CD4-positive, alpha-beta memory T cell (primary cell): ENCODE measurements at places on chromosomes 4 and X. TPM values are rescaled to one million over a fixed set of nuclear protein-coding genes. Genes with fewer than 3 reads are reported as not detected.

DNA sequence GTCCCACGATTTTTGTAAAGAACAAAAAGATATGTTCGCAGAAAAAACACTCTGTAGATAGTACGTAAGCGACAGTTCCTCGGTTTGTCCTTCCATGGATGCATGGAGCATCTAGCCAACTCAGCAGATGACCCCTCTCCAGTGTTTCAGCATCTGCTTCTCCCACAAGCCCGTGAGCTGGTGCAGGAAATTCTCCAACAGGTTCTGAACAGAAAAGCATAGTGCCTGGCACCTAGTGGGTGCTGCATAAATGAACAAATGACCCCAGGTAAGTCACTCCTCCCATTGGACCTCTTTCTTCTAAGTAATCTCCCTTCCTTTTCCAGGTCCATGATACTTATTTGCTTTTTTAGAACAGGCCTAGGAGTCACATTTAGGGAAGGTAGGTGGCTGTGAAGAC is 966 bp upstream of the KIAA0232 start:
- no peak overlapping the region for H3K4me3 ChIP-seq
- H3K4me1 ChIP-seq: peaks cover 46% of the 10 kb centered on the region
- no peaks in the 10 kb centered on the region for H3K36me3 ChIP-seq
- no peaks in the 10 kb centered on the region for H3K27me3 ChIP-seq
- H3K27ac ChIP-seq: peak overlapping the region; percentile 65

GRCh38 chrX:143378851-143379250 is 138.4 kb downstream of the SPANXN3 start:
- no peaks in the 10 kb centered on the region for H3K36me3 ChIP-seq
- H3K27ac ChIP-seq: no peak overlapping the region
- no peak overlapping the region for H3K4me3 ChIP-seq
- DNase-seq: no peak
- H3K27me3 ChIP-seq: no peaks in the 10 kb centered on the region
- no peaks in the 10 kb centered on the region for H3K4me1 ChIP-seq

SHROOM3 gene
- not detected for total RNA-seq

DNA sequence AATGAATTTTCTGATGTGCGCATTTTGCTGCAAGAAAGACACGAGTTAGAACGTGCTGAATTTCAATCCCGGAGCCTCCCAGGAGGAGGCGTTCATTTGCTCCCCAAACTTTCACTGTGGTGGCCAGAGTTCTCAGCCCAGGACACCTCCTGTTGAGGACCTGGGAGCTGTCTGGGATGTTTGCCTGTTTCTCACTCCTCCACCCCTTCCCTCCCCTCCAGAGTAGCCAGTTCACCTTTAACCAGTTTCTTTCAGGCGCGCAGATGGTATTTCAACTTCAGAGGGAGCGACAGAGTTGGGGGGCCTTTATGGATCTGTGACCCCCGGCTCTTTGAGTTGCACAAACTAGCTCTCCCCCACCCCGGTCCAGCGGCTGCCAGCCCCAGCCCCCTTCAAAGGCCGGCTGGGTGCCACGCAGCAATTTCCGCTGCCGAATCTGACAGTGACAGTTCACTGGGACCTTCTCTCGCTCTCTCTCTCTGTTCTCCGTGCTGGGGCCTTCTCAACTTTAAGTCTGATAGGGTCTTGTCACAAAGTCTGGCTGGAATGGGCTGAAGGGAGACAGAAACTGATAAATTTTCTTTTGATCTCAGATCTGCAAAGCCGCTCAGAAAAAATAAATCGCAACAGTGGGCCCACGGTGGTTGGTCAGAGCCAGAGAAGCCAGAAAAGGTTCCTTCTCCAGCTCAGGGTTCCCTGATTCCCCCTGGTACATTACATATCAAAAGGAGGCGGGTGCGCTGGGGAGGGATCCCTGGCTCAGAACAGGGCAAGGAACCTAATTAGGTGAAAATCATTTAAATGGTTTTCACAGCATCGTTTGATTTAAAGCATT is 100.0 kb upstream of the STX18 start:
- no peak overlapping the region for H3K4me3 ChIP-seq
- H3K27ac ChIP-seq: no peak overlapping the region

HAND2 gene
- total RNA-seq: not detected

SLC4A4 gene
- 1.3 TPM for total RNA-seq

DNA sequence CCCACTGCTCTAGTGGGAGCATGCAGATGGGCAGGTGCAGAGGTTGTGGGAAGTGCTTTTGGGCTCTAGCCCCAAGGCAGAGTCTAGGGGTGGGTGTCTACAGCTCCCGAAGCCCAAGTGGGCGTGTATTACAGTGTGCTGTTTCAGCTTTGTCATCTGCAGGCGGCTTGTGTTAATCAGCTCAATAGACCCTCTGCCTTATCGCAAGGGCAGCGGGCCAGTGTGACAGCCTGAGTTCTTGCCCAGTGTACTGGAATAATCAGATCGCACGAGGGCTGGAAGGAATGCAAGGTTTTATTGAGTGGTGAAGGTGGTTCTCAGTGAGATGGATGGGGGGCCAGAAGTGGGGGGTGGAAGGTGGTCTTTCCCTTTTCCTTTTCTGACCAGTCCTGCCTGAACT is 529.4 kb upstream of the AMOT start:
- H3K36me3 ChIP-seq: no peaks in the 10 kb centered on the region
- no peaks in the 10 kb centered on the region for H3K27me3 ChIP-seq
- no peak for DNase-seq
- no peak overlapping the region for H3K4me3 ChIP-seq
- H3K4me1 ChIP-seq: no peaks in the 10 kb centered on the region
- no peak overlapping the region for H3K27ac ChIP-seq

- H3K27ac ChIP-seq: no peak overlapping the region
- no peaks in the 10 kb centered on the region for H3K27me3 ChIP-seq
- H3K36me3 ChIP-seq: no peaks in the 10 kb centered on the region
- H3K4me1 ChIP-seq: peaks cover 10% of the 10 kb centered on the region
- DNase-seq: no peak
- no peak overlapping the region for H3K4me3 ChIP-seq
Observed at GRCh38 chr4:74446193-74446868, 1.4 kb downstream of the AREG start.

HNRNPH2 gene
- 40.9 TPM for total RNA-seq

EFHC2 gene
- total RNA-seq: 0.94 TPM

DNA sequence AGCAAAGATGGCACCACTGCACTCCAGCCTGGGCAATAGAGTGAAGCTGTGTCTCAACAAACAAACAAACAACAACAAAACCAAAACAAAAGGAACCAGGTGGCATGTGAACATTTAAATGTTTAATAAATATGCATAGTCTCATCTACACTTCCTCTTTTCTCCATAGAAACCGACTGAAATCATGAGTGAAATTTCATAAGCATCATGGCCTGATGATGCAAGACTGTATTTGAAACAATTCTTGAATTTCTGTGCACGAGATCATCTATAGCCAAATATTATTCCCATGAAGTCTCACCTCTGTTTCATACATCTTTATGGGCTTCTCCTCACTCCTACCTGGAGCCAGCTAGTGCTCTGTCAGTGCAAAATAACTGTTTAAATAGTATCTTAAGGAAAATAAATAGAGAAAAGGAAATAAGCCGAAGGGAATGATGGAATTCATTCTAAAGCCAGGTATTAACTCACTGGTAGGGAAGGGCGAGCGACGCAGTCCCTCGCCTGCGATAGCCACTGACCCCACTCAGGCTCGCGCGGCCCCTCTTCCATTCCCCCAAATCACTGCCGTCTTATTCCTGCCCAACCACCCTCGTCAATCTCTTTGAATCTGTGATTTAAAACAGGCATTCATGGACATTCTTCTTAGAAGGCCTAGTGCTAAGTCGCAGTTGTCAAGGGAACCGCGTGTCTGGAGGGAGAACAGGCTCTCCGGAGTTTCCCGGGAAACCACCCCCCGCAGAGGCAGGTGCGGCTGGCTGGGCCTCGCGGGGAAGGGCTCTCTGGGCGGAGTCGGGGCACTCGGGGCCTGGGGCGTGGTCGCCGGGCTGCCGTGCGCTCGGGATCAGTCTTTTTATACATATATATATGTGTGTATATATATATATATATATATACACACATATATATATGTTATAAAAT is 52.4 kb upstream of the TRIM2 start:
- no peaks in the 10 kb centered on the region for H3K27me3 ChIP-seq
- H3K4me3 ChIP-seq: no peak overlapping the region
- peaks cover 30% of the 10 kb centered on the region for H3K4me1 ChIP-seq
- peak; percentile 20 for DNase-seq

SSR4 gene
- 224 TPM for total RNA-seq

QRFPR gene
- not detected for total RNA-seq

- H3K36me3 ChIP-seq: no peaks in the 10 kb centered on the region
- no peaks in the 10 kb centered on the region for H3K4me1 ChIP-seq
- no peak overlapping the region for H3K27ac ChIP-seq
- DNase-seq: no peak
Observed at GRCh38 chr4:45350438-45350837, 624.1 kb upstream of the GNPDA2 start.

- H3K27me3 ChIP-seq: no peaks in the 10 kb centered on the region
- DNase-seq: peak; percentile 75
- no peak overlapping the region for H3K4me3 ChIP-seq
- no peak overlapping the region for H3K27ac ChIP-seq
- H3K36me3 ChIP-seq: no peaks in the 10 kb centered on the region
Observed at GRCh38 chrX:21985332-21985777, 44.8 kb downstream of the SMS start.

- H3K36me3 ChIP-seq: no peaks in the 10 kb centered on the region
- H3K4me1 ChIP-seq: no peaks in the 10 kb centered on the region
- no peak for DNase-seq
Observed at GRCh38 chrX:43743100-43743822, 87.2 kb downstream of the MAOA start.

- H3K27me3 ChIP-seq: no peaks in the 10 kb centered on the region
- DNase-seq: no peak
- no peaks in the 10 kb centered on the region for H3K4me1 ChIP-seq
- H3K27ac ChIP-seq: no peak overlapping the region
Observed at GRCh38 chr4:76572224-76572623, 137.2 kb downstream of the SHROOM3 start.

RAB40A gene
- total RNA-seq: 0.11 TPM

GRCh38 chr4:130995988-130996387 is 1900.0 kb downstream of the C4orf33 start:
- no peaks in the 10 kb centered on the region for H3K27me3 ChIP-seq
- no peak for DNase-seq
- H3K4me3 ChIP-seq: no peak overlapping the region
- no peaks in the 10 kb centered on the region for H3K4me1 ChIP-seq
- H3K36me3 ChIP-seq: no peaks in the 10 kb centered on the region

CENPI gene
- 0.96 TPM for total RNA-seq

GRCh38 chrX:96776966-96777365 is 92.3 kb downstream of the DIAPH2 start:
- no peak for DNase-seq
- no peaks in the 10 kb centered on the region for H3K27me3 ChIP-seq
- no peak overlapping the region for H3K4me3 ChIP-seq
- no peaks in the 10 kb centered on the region for H3K4me1 ChIP-seq
- H3K36me3 ChIP-seq: no peaks in the 10 kb centered on the region
- no peak overlapping the region for H3K27ac ChIP-seq

DNA sequence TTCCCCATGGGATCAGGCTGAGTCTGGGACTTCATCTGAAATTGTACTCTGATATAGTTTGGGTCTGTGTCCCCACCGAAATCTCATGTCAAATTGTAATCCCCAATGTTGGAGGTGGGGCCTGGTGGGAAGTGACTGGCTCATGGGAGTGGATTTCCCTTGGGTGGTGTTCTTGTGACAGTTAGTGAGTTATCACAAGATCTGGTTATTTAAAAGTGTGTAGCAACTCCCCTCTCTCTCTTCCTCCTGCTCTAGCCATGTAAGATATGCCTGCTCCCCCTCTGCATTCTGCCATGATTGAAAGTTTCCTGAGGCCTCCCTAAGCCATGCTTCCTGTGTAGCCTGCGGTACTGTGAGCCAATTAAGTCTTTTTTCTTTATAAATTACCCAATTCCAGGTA is 61.0 kb downstream of the RASGEF1B start:
- H3K4me1 ChIP-seq: peaks cover 2% of the 10 kb centered on the region
- H3K4me3 ChIP-seq: no peak overlapping the region
- no peak overlapping the region for H3K27ac ChIP-seq
- H3K27me3 ChIP-seq: no peaks in the 10 kb centered on the region
- no peaks in the 10 kb centered on the region for H3K36me3 ChIP-seq
- DNase-seq: no peak

DNA sequence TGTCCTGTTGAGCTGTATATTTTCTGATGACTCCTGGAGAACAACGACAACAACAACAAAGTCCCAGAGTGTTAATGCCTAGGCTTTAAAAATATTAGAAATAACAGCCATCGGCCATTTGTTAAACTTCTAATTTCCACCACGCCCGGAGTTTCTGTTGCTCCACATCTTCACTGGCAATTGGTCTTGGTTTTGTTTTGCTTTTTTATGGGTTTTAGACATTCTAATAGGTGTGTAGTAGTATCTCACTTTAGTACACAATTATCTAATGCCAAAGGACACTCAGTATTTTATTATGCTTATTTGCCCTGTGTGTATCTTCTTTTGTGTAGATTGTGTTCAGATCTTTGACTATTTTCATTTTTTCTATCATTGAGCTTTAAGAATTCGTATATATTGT is 5.0 kb downstream of the MAGEA12 start:
- no peak overlapping the region for H3K27ac ChIP-seq
- no peaks in the 10 kb centered on the region for H3K36me3 ChIP-seq
- no peak for DNase-seq
- no peaks in the 10 kb centered on the region for H3K27me3 ChIP-seq
- H3K4me3 ChIP-seq: no peak overlapping the region
- H3K4me1 ChIP-seq: no peaks in the 10 kb centered on the region

OTUD5 gene
- 94.5 TPM for total RNA-seq

DNA sequence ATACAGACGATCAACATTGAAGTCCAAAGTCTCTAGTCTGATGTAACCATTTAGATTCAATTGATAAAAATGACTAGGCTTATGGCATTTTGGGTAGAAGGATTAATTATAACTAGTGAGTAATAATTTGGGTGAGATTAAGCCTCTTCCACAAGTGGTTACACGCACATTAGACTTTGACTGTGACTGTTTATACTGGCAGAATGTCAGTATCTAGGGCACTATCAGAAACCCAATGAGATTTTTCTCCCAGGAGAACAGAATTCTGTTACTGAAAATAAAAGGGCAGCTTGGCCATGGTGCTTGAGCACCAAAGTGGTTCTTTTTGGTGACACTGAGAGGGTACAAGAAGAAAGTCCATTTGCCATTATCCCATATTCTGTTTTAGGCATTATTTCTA is 3.3 kb downstream of the PLS3 start:
- H3K36me3 ChIP-seq: no peaks in the 10 kb centered on the region
- H3K4me1 ChIP-seq: no peaks in the 10 kb centered on the region
- no peak for DNase-seq
- H3K27me3 ChIP-seq: no peaks in the 10 kb centered on the region
- no peak overlapping the region for H3K27ac ChIP-seq
- no peak overlapping the region for H3K4me3 ChIP-seq

NCAPG gene
- total RNA-seq: 0.20 TPM

GRCh38 chr4:8332891-8333331 is 63.4 kb downstream of the HTRA3 start:
- no peaks in the 10 kb centered on the region for H3K27me3 ChIP-seq
- H3K27ac ChIP-seq: no peak overlapping the region
- no peaks in the 10 kb centered on the region for H3K36me3 ChIP-seq
- H3K4me1 ChIP-seq: no peaks in the 10 kb centered on the region

- no peak overlapping the region for H3K27ac ChIP-seq
- H3K4me1 ChIP-seq: peaks cover 67% of the 10 kb centered on the region
- no peaks in the 10 kb centered on the region for H3K27me3 ChIP-seq
- DNase-seq: no peak
- no peaks in the 10 kb centered on the region for H3K36me3 ChIP-seq
- H3K4me3 ChIP-seq: no peak overlapping the region
Observed at GRCh38 chrX:136754651-136755050, 26.1 kb downstream of the ARHGEF6 start.
